ENCODE measurements at places on chromosomes 16 and 17.

- DNase-seq: no peak
These were observed 41.7 kb downstream of the SRL start for GRCh38 chr16:4200000-4200780.

- DNase-seq: no peak
These were observed 33.8 kb downstream of the GTF3C1 start for GRCh38 chr16:27515874-27516353.

DNA sequence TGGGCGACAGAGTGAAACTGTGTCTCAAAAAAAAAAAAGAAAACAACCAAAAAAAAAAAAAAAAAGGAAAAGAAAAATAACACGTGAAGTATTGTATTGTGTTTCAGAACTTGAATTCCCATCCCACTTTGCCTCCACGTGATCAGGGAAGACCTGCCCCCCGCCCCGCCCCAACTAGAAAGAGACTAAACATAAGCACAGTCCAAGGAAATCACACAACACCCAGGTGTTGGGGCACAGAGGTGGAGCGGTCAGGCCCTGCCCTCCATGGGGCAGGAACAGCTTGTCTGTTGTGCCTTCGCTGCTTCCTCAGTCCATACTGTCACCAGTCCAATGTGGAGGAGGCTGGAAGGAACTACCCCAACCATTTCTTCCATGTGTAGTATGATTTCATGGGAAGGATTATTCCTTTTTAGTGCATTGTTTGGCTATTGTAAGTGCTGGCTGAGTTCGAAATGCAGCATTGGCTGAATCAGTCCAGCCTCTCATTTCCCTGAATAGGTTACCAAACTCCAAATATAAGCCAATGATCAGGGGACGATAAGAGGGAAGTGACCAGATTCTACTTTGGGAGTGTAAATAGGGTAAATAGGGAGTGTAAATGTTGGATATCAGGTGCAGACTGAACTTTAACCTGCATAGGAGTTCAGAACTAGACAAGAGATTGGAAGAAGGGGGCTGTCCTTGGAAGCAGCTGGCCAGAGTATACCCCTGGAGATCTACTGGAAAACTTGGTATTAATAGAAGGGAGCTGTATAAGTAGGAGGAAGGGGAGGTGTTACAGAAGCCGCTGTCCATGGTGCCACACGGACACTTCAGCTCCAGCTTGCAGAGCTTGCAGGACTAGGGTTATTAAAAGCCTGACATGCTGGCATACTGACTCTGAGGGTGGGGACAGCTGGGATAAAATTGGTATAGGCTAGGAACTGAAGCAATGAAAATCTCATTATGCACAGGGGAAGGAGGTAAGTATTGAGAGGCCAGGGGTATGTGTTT, 50.7 kb downstream of the TANGO6 start:
- DNase-seq: no peak

DNA sequence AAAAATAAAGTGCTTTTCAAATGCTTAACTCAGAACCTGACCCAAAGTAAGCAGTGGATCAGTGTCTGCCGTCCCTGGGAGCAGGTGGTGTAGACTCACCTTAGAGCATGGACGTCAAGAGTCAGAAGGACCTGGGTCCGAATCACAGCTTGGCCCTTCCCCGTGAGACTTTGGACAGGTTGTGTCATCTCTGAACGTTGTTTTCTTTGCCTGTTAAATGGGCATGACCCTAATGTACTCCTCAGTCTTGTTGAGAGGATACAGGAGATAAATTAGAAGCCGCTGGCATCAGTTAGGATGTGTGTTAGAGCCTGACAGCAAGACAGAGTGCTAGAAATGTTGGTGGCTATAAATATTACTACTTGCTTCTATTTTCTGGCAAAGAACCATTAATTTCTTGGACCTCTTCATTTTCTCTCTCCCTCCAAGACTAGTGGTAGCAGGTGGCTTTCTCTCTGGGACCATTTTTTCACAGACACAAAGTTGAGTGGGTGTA, 68.8 kb downstream of the RAB11FIP4 start:
- no peak for DNase-seq

- no peak for DNase-seq
These were observed 83.1 kb downstream of the RTN4RL1 start for GRCh38 chr17:1942066-1942365.

Measured in vagina (tissue), 2 donors.